ENCODE measurements at places on chromosomes 13 and 19.

DNA sequence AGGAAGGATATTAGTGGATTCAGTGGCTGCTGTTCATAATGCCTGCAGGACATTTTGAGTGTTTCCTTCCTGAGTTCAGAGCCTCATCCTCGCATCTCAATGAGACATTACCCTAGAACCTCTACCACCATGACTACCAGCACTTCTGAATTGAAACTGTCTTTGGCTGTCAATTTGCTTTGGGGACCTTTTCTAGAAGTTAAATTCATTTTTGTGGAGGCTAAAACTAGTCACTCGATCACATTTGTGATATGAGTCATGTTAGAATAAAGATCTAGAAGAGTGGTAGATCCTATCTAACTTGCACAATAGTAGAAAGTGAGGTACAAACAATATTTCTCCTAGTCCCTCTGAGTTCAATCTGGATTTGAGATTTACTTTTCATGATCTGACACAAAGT, 124.9 kb downstream of the KCNRG start:
- DNase-seq = no peak

DNA sequence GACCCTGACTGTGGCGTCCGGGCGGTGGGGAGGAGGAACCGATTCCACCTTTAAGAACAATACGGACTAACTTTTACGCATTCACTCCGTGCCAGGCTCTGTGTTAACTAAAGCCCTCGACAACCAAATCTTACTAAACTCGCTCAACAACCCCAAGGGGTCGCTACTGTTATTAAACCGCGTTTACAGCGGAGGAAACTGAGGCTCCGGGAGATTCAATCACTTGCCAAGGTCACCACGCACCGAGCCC, 1.2 kb downstream of the SAMD1 start:
- DNase-seq = no peak

- no peak for DNase-seq
Observed at GRCh38 chr19:42323852-42324654, 1.4 kb upstream of the MEGF8 start.

DNA sequence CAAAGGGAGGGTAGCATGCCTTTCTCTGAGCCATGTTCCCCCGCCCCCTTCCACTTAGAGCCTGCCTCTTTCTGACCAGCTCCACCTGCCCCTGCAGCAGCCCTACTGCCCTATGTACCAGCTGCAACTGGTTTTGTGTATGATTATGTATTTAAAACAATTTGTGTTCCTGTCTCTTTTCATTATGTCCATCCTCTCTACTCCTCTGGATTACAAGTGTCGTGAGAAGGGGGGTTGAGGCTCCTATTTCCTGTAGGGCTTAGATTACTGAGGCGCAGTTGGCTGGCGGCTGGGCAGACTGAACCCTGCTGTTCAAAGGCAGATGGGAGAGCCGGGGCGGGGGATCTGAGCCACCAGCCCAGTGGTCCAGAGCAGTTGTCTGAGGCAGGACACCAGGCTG, 213.3 kb downstream of the KCNRG start:
- no peak for DNase-seq

DNA sequence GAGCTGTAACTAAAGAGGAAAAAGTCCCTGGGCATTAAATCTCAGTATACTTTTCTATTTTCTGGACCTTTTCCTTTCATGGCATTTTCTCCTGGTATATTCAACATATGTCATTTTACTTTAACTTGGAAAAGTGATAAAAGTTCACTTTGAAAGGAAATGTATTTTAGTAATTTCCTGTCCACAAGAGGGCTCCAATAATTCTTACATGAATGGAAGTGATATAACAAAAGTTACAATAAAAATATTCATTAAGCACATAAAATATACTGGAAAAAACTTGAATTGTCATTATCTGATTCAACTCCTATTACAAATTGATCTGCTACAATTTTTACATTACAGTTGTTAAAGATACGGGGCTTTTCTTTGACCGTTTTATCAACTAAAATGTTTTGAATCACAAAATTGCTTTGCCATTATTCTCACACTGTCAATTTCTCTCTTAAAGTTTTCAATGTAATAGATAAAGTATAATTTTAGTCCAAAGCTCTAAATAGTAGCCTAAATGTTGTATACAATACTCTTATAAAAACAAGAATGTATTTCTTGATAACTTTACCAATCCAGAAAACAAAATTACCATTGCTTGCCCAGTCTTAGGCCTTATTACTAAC, 4.9 kb downstream of the UBL3 start:
- DNase-seq = no peak

- DNase-seq = no peak
Observed at GRCh38 chr13:112618501-112618900, 30.5 kb upstream of the TUBGCP3 start.

GRCh38 chr19:33520048-33520643, 1.4 kb downstream of the PEPD start:
- DNase-seq = no peak

DNA sequence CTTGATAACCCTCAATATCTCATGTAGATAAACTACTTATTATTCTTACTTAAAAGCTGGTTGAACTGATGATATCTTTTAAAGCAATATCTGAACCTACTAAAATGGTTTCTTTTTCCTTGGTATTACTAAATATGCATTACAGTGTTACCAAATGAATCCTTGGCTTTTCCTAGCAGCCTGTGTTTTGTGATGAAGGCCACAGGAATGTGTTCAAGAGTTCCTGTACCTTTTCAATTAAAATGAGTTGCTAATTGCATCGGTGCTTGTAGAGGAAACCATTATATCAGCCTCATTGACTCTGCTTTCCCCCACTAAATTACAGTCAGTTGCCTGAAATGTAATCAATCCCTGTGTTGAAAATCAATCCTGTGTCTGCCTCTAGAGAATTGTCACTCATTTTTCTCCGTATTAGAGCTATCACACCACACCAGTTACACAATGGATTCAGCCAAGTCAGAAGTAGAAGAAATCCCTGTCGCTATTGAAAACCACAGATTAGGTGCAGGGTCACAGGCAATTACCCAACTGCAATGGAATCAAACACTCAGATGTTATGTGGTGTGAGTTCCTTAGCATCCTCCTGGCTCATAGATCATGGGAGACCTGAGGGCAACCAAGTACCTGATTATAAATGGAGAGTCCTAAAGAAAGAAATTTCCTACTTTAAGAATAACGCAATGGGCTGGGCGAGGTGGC, 13.3 kb downstream of the FAM216B start:
- DNase-seq = no peak

GRCh38 chr19:38265213-38265861, 964 bp downstream of the SPINT2 start:
- no peak for DNase-seq

DNA sequence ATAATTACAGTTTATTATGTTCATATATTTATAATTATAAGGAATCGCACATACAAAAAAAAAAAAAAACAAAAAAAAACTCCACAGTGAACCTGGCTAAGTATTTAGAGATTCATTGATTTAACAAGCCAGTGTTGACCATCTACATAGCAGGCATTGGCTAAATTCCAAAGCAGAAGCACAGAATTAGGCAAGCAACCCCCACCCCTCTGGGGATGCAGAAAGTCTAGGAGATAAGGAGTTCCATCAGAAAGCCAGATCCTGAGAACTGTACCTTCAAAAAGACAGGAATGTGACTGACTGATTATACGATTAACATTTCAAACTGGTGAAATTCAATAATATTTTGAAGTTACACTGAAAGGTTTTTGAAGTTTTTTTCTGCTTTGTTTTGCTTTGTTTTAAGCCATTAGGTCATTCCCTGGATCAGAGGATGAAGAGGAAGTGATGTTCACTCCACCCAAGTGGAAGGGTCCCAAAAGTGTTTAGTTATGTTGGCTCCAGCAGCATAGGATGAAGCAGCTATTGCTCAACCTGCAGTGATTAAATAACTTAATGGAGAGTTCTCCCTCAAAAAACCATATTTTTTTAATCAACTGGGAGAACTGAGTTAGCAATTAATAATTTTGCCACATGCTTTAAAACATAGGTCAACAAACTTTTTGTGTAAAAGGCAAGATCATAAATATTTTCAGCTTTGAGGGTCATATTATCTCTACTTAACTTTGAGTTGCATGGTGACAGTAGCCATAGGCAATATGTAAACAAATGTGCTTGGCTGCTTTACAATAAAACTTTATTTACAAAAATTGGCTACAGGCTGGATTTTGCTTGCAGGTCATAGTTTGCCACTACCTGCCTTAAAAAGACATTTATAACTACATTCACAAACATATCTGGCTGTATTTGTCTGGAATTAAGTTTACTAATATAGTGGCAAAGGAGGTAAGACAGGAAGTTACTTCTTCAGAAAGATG, 49.6 kb downstream of the DOCK9 start:
- no peak for DNase-seq

DNA sequence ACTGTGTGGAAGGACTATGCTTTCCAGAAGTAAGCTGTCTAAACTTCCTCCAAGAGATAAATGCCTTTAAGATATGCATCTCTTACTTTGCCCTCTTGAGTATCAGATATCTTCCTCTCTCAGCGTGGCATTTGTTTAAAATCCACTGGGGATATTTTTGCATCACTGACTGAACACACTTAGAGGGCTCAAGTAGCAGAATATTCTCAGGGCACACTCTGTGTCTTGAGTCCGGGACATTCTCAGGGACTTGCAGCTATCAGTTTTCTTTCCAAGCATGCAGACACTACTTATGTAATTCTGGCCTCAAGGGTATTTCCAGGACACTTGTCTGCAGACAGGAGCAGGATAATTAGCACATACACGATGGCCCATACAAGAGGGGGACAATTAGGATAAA, 84.7 kb downstream of the ERCC5 start:
- no peak for DNase-seq

GRCh38 chr13:29977476-29978120, 127.2 kb upstream of the UBL3 start:
- no peak for DNase-seq

GRCh38 chr19:57947419-57948134, at the start of gene ZNF256:
TSS of gene ZNF256 (minus strand) at chr19:57947706. CDS start at chr19:57947474, 232 bp downstream.
- DNase-seq = peak; percentile 57

- DNase-seq = no peak
Observed at GRCh38 chr13:29059800-29060199, 239.7 kb downstream of the MTUS2 start.

DNA sequence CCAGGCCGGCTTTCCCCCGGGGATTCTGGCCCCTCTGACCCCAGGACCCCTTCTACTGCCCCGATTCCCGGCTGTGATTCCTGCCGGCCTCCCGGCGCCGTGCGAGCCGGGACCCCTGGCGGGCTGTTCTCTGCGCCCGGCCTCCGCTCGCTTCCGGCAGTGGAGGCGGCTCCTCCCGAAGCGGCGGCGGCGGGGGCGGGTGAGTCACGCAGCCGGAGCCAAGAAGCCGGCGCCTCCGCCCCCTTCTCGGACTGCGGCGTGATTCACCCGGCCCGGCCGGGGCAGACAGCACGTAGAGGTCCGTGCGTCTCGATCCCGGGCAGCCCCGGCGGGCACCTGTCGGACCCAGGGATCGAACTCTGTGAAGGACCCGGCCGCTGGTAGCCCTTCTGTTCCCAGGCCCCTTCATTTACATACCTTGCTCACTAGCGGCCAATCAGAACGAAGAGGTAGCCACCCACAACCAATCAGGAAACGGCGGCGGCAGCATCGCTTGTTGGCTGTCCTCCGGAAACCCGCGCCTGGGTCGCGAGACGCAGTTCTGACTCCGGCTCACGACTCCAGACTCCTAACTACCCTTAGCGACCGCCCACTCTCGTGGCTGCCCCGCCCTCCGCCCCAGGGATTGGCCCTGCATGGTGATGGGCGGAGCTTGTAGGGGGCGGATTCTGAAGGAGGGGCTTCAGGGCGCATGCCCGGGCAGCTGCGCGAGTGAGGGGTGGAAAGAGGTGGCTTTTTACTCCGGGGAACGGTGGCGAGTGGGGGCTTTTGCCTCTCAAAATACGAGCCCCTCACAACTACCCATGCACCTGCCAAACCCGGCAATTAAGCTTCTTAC, at the start of gene SERTAD1:
TSS of gene SERTAD1 (minus strand) at position 543 of the 838 bp plus-strand sequence. CDS start 2,446 bp downstream, outside the sequence.
- peak; percentile 96 for DNase-seq

GRCh38 chr13:87089391-87089790, 581.8 kb upstream of the SLITRK5 start:
- no peak for DNase-seq

- no peak for DNase-seq
Observed at GRCh38 chr13:62173958-62174357, 758.3 kb upstream of the PCDH20 start.

- no peak for DNase-seq
Observed at GRCh38 chr13:96474181-96474557, 384.3 kb downstream of the HS6ST3 start.

GRCh38 chr19:29239213-29239776, 26.3 kb upstream of the UQCRFS1 start:
- DNase-seq = no peak

GRCh38 chr19:48489608-48490216, 20.5 kb downstream of the CYTH2 start:
- DNase-seq = peak; percentile 73

DNA sequence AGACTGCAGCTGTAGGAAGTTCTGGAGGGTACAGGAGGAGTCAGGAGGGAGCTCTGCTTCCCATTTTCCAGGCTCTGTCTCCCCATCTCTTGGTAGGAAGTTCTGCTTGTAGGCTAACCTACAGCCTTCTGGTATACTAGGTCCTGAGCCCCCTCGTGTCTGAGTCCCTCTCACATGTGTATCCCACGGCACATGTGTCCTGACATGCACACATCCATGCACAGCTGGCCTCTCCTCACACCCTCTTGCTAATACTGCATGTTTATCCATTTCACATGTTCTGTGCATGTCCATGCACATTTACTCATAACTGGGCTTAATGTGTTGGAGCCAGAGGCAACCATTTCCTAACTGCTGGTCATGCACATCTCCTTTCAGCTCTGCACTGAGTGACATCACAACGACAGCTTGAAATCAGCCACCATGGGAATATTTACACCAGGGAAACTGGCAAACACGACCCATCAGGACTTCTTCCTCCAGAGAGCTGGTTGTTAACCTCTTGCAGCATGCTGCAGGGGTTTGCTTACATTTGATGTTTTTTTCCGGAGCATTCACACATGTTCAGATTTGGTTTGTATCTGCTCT, 3.0 kb downstream of the CD209 start:
- no peak for DNase-seq

GRCh38 chr13:112251930-112252585, 124.1 kb upstream of the SPACA7 start:
- no peak for DNase-seq

DNA sequence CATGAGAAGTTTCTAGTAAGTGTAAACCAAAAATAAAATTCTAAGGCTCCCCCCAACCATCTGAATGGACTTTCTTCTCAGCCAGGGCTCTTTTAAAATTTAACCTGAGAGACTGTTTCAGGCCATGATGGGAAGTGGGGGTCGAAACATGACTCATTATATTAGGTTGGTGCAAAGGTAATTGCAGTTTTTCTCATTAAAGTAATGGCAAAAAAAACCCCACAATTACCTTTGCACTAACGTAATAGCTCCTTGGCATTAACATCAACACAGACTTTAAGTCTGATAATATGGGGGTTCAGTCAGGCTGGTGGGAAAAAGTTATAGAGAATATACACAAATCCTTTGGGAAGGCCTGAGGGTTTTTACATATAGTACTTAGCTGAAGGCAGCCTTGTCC, 9.4 kb upstream of the SPART start:
- DNase-seq = no peak

DNA sequence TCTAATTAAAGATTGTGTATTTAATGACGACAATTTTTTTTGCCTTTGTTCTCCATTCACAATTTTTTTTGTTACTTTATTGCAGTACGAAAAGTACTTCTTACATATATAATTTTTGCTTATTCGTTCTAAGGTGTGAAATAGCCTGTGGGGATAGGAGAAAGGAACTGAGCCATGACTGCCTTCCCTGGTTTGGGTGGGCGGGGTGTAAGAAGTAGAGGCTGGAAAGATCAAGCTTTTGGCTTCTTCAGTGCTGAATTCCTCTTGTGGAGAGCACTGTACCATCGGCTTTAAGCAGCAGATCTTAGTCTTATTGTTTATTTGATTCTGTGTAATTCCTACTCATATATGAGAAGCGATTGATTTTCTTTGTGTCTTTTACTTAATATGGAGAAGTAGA, 115.8 kb downstream of the NBEA start:
- no peak for DNase-seq

Data from GM18507 (cell line).